ENCODE measurements at places on chromosomes 3 and 15.

GRCh38 chr3:111676211-111677006, 81.3 kb upstream of the ZBED2 start:
- DNase-seq, result no peak

- DNase-seq, result no peak
These were observed 12.6 kb downstream of the SLC24A1 start for GRCh38 chr15:65634356-65634755.

DNA sequence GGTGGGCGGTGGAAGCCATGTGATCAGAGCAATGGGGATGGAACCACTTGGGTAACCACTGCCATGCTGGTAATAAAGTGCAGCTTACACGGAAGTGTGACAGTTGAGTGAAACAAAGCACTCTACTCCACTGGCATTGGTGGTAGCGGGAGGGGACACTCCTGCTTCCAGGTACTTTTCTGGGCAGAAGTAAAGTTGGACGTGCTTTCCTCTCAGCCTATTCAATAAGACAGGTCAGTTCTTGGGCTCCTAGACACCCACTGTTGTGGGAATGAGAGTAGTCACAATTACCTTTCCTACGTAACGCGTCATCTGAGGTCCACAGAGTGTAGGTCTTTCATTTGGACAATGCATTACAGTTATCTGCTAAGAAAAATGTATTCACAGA, 51.7 kb upstream of the CHD2 start:
- no peak for DNase-seq

- no peak for DNase-seq
These were observed 94.7 kb upstream of the RBMS3 start for GRCh38 chr3:29186131-29186599.

- no peak for DNase-seq
These were observed 26.6 kb downstream of the RFT1 start for GRCh38 chr3:53103397-53104296.
